ENCODE measurements at places on chromosomes 3 and 15.
A peak's percentile ranks its signal among the peaks of the same experiment; 100 is the strongest.

DNA sequence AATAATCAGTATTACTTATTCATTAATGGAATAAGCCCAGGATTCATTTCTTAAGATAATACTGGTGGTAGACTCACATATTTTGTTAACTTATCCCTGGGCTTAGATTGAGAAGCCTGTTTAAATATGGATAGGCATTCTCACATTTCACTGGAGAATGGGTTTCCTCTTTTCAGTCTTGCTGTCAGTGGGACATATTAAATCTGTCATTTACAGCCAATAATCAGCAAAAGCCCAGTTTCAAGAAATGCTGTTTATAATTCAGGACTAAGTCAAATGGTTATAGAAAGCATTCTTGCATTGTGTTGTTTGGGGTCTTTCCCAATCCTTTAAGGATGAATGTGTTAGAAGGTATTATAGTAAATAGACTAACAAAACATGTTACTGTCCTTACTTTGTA, 143.7 kb upstream of the NAALADL2 start:
- no peak for DNase-seq

- DNase-seq = no peak
Measured at GRCh38 chr15:63612300-63612699, 15.1 kb downstream of the FBXL22 start.

DNA sequence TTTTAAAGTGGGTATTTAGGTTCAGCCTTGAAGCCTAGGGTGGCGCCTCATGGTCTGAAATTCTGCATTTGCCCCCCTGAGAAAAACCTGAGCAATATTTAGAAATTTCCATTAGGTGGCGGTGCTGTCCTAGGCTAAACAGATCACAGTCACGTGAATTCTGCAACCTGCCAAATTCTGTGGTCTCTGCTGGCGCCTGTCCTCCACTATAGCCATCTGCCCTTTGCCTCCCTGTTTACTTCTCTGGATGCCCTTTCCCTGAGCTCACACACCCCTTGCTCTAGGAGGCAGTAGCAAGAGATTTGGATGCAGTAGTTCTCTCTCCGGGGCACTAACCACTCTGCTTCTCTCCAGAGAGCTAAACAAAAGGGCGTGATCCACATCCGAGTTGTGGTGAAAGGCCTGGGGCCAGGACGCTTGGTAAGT, 9.1 kb downstream of the MRPS11 start:
- DNase-seq = no peak

- no peak for DNase-seq
Measured at GRCh38 chr3:131812433-131812832, 222.4 kb downstream of the CPNE4 start.

GRCh38 chr15:84752700-84753099, 4.3 kb downstream of the ZNF592 start:
- DNase-seq = no peak

- no peak for DNase-seq
Measured at GRCh38 chr3:136885357-136886213, 23.6 kb downstream of the NCK1 start.

GRCh38 chr3:185070491-185071286, 82.2 kb downstream of the C3orf70 start:
- DNase-seq = no peak

- DNase-seq = no peak
Measured at GRCh38 chr15:101374326-101374725, 79.3 kb upstream of the SNRPA1 start.

DNA sequence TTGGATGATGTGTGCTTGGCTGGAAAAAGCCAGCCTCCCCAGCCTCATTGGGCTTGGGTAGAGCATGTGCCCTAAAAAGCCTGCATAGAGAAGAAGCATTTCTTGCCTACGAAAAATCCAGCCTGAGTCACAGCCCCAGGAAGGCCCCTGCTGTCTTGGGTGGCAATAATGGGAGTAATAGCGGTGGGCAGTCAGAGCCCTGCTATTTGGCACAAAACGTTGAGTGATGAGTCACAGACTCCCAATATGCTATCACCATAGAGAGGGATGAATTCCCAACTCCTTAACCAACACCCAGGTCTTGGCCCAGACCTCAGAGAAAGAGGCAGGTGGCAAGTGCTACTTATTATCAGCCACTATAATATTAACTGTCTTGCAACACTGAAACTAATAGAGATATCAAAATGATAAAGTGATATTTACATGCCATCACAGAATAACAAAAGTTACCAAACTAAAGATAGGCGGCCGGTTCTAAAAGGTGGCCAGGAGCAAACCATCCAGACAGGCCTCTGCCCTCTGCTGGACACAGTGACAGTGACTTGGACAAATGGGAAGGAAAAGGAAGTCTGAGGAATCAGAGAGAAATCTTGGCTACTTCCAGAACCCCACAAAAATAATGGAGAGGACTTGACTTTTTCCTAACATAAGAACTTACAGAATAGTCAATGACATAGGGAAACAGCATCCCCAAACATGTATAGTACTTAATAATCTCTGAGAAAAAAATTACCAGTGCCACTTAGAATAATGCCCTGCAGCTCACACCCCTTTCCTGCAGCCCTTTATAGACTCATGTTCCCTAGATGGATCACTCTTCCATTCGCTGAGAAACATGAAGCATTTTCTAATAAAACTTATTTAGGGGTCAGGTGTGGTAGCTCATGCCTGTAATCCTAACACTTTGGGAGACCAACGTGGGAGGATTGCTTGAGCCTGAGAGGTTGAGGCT, 51.9 kb upstream of the MUC13 start:
- no peak for DNase-seq

GRCh38 chr15:39247574-39247973, 333.3 kb upstream of the THBS1 start:
- no peak for DNase-seq

GRCh38 chr3:42159706-42160472, 68.7 kb downstream of the TRAK1 start:
- DNase-seq = peak; percentile 56

DNA sequence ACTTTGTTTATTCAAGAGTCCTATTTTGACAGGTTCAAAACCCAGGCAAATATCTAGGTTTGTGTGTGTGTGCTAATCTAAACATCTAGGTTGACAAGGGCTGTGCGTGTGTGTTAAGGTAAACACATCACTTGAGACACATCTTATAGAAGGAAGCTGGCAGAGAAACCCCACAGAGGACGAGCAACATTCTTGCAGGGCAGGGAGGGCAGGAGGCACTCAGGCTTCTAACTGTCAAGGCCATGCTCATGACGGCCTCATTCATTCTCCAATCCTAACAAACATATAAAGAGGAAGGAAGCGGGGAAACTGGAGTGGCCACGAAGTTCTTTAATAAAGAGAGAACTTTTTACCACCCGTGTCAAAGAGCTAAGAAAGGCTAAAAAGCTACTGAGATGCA, 43.4 kb downstream of the SLCO2A1 start:
- no peak for DNase-seq

Data from GM12891 (cell line).